Astrocyte of the hippocampus (primary cell): ENCODE measurements at places on chromosomes 6 and 20.

- DNase-seq = no peak
These were observed 2.5 kb downstream of the SRMS start for GRCh38 chr20:63544958-63545516.

DNA sequence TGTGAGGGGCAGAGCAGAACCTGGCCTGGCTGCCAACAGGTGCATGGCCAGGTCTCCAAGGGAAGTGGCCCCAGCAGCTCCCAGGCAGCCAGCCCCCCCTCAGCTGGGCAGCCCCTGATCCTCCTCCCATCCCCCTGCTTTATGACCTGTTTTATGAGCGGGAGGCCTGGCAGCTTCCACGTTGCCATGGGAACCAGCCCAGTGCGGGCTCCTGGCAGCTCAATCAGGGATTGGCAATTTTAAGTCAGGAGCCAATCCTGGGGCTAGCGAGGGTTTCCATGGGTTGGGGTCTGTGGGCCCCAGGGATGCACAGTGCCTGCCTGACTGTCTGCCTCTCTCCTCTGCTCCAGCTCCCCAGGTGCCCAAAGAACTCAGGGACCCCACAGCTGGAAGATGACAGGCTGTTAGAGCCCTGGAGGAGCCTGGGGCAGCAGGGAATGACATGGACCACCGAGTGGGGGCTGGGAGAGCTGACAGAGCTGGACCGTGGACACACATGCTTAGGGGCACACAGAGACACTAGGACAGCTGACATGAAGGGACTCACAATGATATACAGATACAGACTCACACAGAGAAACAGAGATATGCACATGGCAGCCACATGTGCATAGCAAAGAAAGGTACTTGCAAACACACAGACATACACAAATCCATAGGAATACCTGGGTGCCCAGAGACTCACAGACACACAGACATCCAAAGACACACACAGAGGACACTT is 56.5 kb upstream of the SIRPA start:
- no peak for DNase-seq

GRCh38 chr6:11973238-11973637 is 38.9 kb upstream of the HIVEP1 start:
- no peak for DNase-seq

DNA sequence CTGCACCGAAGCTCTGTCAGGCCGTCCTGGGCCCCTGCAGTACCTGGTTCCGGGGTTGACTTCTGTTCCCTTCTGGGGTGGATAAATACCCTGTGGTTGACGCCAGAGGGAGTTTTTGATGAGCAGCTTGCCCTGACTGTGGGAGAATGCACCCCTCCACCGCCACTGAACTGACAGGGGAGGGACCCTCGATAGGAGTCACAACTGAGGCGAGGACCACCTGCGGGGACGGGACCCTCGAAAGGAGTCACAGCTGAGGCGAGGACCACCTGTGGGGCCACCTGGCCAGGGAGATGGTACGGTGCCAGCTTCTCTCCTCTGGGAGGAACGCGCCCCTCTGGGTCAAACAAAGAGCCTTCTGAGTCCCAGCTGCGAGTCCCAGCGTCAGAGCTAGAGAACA is 100.1 kb upstream of the FRMD1 start:
- DNase-seq = no peak

- DNase-seq = no peak
These were observed 40.6 kb downstream of the SPATA2 start for GRCh38 chr20:49874696-49875095.

DNA sequence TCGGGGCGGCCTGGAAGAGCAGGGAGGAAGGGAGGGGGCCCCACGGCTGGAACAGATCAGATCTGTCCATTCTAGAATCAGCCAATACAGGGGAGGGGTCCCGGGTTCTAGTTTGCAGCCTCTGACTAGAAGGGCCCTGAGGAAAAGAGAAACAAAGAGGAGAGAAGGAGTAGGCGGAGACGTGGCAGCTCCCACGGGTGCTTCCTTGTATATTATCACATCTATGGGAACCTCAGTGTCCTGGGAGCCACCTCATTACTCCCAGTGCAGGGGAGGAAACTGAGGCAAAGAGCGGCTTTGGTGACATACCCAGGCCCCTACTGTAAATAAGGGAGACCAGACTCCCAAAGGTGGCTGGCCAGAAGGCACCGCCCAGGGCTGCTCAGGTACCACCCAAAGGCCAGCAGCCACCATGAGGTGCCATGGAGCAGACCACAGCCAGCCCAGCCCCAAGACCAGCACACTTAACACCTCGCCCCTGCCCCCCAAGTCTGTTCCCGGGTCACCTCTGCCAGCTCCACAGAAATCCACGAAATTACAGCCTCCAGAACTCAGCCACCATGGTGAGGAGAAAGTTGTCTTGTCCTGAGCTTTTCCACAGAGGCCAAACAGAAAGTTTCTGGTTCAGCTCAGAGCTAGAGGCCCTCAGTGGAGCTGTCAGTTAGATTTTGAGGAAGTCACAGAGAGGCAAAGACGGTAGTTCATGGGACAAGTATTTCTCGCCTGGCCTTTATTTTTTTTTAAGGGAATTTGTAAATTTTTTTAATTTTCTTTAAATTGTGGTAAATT is 2.1 kb downstream of the ZC3H12D start:
- DNase-seq = no peak

DNA sequence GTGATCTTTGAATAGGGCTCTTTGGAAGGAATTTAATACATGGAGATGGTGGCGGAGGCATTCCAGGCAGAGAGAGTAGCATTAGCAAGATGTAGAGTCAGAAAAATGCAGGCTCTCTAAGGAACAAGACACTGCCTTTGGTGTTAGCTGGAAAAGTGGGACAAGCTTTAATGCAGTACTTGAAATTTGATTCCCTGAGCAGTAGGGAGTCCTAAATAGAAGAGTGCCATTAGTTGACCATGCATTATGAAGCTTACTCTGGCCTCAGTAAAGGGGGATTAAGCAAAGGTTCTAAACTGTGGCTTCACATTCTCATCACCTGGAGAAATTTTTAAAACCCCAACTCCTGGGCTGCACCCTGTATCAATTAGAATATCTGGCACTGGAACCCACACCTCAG is 494.8 kb upstream of the SOX4 start:
- DNase-seq = no peak

DNA sequence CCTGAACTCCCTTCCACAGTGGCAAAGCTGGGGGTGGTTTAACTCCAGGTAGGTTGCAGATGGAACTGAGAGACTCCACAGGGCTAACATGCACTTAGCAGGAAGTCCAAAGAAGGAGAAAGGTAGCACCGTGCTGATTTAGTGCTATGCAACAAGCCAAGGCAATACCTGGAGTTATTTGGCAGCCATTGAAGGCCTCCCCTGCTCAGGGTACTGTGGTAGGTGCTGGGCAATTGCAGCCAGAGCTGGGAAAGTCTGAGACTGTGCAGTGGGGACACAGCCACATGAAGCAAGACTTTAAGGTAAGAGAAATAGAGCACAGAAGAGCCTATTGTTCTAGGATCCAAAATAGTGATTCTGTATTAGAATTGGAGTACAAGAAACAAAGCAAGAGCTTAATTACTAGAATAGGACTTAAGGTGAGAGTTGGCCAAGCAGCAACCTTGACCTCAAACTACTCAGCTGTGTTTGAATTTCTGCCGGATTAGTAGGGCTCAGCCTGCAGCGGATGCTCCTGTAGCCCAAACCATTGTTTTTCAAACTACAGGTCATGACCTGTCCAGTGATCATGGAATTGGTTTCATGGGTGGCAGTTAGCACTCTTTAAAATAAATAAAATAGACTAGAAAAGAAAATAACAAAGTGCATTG is 80.8 kb upstream of the STMND1 start:
- no peak for DNase-seq

- DNase-seq = peak; percentile 43
These were observed 7.5 kb downstream of the FAM110A start for GRCh38 chr20:840858-841567.

GRCh38 chr20:31566658-31567379 is 38.3 kb upstream of the ID1 start:
- no peak for DNase-seq

DNA sequence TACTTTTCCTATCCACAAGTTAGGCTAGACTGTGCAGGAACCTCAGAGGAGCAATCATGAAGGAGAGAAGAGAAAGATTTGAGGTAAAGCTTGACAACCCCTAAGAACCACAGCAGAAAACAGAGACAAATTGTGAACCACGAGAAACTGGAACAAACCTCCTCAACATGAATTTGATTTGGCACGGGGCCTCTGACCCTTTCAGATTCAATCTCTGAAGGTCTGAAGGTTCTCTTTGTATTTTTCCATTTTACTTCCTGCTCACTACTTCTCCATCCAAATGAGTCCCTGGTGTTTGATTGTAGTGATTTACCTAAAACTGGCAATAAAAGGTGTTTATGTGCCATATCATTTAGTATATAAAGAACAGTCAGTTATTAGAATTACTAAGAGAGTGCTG is 126.1 kb upstream of the STXBP5 start:
- no peak for DNase-seq

GRCh38 chr20:59160389-59161115 is 3.1 kb upstream of the ZNF831 start:
- no peak for DNase-seq

DNA sequence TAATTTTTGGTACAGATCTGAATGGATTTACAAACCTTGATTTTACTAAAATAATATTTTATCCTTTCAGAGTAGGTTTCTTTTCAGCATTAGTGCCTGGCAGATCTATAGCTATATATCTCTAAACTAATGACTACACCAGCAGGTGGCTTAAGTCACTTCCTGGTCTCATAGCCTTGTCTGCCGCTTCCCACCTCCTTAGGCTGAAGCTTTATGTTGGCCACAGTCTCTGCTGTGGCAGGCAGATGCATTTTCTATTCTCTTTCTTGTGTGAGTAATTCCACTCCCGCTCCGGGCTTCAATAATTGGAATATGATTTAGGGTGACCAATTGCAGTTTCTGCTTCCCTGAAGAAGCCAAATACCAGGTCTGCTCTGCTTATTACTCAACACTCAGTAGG is 226.8 kb upstream of the HS3ST5 start:
- DNase-seq = no peak

GRCh38 chr20:25023356-25023755 is 30.8 kb upstream of the APMAP start:
- no peak for DNase-seq

DNA sequence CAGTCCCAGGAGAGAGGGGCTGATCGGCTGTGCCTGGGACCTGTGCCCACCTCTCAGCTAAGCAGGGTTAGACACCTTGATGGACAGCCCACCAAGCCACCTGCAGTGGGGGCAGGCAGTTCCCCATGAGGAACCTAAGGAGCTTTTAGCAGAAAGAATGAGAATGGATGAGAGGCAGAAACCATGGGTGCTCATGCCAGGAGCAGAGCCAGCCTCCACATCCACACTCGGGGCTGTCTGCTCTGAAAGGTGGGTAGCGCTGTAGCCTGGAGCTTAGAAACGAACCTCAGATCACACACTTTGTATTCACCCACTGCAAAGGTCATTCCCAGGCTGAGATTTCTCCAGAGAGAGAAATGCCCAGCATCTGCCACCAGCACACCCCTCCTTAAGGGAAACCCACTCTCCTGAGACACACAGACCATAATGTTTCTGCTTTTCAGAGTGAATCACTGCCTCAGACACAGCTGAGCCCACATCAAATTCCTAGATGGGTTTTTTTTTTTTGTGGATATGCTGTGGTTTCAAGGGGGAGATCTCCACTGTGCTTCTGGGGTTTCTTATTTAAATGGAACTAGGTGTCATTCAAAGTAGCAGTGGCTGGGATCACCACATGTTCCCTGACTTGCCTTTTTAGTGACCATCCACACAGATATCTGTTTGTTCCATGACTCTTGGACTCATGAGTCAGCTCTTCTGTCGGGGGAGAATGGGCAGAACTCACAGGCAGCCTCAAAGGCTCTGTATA is 218.9 kb downstream of the EYA2 start:
- DNase-seq = peak; percentile 69

GRCh38 chr6:100202417-100203194 is 208.6 kb upstream of the MCHR2 start:
- DNase-seq = peak; percentile 91

GRCh38 chr6:37078814-37079213 is 73.4 kb downstream of the FGD2 start:
- no peak for DNase-seq

DNA sequence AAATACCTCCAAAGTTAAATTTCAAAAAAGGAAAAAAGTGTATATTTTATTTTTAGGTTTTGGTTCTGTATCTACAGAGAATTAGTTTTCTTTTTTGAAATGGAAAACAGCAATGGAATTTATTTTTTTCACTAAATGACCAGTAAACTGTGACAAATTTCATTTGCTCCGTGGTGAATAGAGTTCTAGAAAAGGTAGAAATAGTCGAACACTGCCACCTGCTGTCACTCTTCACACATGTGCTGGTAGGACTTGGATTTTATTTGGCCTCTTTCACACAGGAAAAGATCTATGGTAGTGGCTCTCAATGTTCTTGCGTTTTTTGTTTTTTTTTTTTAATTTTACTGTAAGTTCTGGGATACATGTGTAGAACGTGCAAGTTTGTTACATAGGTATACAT is 312.5 kb downstream of the EYA4 start:
- peak; percentile 83 for DNase-seq

DNA sequence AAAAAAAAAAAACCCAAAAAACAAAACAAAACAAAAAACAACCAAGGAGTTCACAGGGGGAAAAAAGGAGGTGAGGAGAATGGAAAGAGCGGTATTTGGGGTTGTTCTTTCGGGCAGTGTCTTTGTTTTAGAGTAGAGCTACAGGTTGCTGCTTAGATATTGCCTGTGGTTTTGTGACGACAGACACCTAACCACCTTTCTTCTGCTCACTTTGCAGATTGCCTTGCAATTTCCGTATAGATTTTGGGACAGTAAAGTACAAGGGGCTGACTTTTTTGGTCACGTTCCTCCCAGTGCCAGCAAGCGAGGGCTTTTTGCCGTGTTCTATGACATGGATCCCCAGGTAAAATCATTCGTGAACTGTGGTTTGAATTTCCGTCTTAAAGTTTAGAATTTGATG is 50.9 kb downstream of the DEK start:
- DNase-seq = no peak

GRCh38 chr20:49792006-49792405 is 20.6 kb upstream of the SLC9A8 start:
- no peak for DNase-seq

- DNase-seq = peak; percentile 92
These were observed 5.1 kb downstream of the UBE2C start for GRCh38 chr20:45817376-45818194.

- DNase-seq = no peak
These were observed 80.5 kb upstream of the QKI start for GRCh38 chr6:163333701-163334663.

GRCh38 chr20:35870541-35871258 is 83.6 kb downstream of the SCAND1 start:
- DNase-seq = peak; percentile 42

- DNase-seq = no peak
These were observed 4.0 kb upstream of the DEFB121 start for GRCh38 chr20:31410011-31410410.

GRCh38 chr6:106608080-106608668 is 21.1 kb downstream of the RTN4IP1 start:
- DNase-seq = peak; percentile 67
